ENCODE measurements at places on chromosomes 7 and 10.

DNA sequence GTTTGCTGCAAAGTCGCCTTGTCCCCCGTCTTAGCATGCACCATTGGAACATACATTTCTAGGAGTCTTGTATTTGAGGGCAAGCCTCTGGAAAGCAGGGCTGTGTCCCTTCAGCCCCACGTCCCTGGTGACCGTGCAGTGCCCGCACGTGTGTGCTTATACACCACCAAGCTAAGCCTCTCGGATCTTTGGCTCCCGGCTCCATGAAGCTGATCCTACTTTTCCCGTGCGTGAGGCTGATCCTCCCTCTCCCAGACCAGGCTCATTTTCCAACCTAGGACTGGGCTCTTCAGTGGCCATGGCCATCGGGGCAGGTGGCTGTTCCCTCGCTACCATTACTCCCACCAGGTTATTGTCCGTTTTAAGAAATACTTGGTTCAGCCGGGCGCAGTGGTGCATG, 14.3 kb downstream of the MDH2 start:
- DNase-seq = no peak

- DNase-seq = no peak
These were observed 50.6 kb upstream of the DPYSL4 start for GRCh38 chr10:132136097-132136521.

DNA sequence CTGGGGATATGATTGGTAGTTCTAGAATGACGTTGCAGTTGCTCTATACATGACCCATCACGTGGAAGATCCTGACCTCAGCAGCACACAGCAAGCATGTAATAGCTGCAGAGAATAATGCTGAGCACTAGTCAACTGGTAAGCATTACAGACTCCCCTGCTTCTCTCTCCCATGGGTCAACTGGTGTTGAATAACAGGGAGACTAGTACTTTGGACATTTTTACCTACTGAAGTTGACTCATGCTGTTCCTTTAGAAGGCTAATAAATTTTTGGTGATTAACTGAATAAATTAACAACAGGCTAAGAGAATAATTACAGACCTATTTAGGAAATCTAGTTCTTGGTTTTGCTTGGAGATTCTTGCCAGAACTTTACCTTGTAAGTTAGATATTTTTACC, 234.1 kb downstream of the AUTS2 start:
- DNase-seq = no peak

GRCh38 chr7:28792858-28793257, 165.3 kb downstream of the TRIL start:
- DNase-seq = no peak

- no peak for DNase-seq
These were observed 1074.1 kb downstream of the XPNPEP1 start for GRCh38 chr10:108849186-108849585.

- DNase-seq = peak; percentile 18
These were observed 104.6 kb downstream of the INPP5A start for GRCh38 chr10:132641966-132642731.

DNA sequence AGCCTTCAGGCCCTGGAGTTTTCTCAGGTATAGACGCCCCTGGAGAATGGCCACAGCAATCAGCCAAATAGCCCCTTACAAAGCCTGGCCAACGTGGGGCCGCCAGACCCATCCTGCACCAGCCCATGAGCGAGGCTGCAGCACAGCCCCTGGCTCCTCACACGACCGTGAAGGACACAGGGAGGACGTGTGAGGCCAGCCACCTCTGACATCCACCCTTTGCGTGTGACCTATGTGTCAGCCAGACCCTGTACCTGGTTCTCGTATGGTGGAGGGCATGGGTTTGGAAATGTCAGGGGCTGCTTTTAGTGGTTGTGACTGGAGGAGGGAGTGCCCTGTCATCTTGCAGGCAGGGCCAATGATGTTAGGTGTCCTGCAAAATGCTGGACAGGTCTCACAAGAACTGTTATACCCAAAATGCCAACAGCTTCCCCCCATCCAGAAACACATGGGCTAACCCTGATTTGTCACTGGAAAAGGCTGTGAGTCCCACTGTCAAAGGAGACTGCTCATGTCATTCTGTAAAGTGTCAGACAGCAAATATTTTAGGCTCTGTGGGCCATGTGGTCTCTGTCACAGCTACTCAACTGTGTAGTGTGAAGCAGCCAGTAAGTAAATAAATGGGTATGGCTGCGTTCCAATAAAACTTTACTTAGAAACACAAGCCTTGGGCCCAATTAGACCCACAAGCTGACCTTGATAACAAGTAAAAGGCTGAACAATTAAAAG, 30.0 kb downstream of the NOD1 start:
- DNase-seq = no peak

GRCh38 chr10:71623098-71623985, 96.2 kb downstream of the C10orf105 start:
- DNase-seq = no peak

DNA sequence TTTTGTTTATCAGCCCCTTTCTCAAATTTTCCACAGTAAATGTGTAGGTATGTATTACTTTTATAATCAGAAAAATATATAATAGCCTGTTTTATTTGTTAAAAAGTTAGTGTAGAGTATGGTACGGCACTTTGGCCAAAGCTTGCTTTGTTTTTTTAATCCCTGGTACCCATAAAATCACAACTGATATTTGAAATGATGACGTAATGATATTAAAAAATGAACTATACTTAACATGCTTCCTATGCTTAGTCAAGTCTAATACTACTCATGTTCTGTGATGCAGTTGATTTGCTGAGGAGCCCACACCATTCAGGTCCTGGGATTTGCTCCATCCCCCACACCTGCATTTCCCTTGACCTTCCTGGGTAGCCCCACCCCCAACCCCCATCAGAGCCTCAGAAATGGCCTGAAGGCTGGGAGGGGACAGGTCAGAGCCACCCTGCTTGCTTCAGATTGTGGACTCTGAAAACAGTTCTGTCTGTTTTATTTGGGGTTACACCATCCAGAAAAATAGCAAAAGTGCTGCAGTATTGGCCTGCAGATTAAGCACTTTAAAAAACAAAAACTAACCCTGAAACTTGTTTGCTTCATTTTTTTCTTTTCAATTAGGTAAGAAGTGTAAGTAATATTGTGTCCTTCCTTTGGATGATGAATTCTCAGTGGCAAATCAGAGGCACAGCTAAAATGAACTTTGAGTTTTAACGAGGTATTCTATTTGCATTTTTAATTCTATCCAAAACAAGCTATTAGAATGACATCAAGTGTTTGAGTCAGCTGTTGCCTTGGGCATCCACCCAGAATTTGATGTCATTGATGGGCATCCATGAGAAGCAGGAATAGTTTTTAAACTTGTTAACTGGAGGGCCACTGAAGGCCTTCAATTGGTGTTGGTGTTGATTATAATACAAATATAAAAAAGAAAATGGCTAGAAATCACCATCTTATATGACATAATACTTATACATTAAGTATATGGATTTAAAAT, 23.3 kb downstream of the PLCE1 start:
- DNase-seq = no peak

DNA sequence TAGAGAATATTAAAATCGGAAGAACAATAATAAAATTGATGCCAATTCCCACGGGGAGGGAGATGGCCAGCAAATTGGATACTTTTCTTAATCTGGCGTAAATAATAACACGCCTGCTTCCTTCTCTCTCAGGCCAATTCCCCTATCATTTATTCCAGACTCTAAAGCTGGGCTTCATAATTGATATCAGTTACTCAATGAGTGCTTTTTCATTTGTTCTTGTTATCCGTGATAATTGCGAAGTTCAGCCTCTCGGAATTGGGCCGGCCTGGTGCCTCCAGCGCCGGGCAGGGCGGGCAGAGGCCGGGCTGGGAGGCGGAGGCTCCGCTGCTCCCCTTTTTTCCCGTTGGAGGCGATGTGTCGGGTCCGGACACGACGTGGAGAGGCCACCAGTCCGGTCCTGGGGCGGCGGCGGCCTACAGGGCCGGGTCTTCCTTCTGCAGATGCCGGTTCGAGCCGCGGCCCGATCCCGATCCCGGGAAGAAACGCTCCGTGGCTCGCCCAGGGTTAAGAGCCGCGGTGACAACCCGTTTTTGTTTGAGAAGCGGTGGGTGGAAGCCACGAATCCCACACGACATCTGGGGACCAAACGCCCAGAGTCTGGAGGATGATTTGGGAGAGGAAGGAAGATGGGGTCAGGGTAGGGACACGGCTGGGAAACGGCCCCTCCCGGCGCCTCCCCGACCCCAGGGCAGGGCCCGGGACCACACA, 13.6 kb downstream of the UNCX start:
- DNase-seq = no peak

- no peak for DNase-seq
These were observed 35.5 kb downstream of the COA1 start for GRCh38 chr7:43693687-43694398.

DNA sequence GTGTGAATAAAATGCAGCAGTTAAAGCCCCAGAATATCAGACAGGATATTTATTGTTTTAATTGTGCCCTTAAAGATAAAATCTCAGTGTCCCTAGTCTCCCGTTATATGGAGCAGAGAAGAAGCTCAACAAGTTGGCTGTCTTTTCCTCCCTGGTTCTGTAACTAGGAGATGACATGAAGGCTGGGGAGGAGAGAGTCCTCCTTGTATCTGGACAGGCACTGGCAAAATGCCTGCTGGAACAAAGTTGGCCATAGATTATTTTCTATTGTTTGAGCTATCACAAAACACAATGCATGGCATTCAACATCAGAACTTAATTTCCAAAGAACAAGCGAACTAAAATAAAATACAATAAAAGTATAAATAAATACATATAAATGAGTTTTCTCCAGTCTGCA, 694.9 kb upstream of the KCND2 start:
- DNase-seq = no peak

- no peak for DNase-seq
These were observed 26.0 kb upstream of the ZNF273 start for GRCh38 chr7:64876792-64877713.

GRCh38 chr7:72753781-72754180, 74.2 kb downstream of the TYW1B start:
- DNase-seq = no peak

DNA sequence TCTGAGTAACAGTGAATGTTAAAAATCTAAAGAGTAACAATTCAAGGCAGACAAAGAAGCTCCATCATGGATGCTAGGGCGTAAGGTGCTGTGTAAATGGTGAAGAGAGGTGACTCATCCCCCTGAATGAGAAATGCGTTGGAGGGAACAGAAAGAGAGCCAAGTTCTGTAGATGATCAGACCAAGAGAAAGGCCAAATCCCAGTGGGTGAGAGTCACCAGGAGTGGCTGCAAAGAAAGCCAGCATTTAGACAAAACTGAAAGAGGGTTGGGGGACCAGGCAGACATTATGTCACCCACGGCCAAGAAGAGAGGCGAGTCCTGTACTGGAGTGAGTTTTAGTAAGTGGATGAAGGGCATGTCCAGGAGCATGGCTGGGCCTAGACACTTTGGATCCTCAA, 153.1 kb downstream of the TRIL start:
- no peak for DNase-seq

DNA sequence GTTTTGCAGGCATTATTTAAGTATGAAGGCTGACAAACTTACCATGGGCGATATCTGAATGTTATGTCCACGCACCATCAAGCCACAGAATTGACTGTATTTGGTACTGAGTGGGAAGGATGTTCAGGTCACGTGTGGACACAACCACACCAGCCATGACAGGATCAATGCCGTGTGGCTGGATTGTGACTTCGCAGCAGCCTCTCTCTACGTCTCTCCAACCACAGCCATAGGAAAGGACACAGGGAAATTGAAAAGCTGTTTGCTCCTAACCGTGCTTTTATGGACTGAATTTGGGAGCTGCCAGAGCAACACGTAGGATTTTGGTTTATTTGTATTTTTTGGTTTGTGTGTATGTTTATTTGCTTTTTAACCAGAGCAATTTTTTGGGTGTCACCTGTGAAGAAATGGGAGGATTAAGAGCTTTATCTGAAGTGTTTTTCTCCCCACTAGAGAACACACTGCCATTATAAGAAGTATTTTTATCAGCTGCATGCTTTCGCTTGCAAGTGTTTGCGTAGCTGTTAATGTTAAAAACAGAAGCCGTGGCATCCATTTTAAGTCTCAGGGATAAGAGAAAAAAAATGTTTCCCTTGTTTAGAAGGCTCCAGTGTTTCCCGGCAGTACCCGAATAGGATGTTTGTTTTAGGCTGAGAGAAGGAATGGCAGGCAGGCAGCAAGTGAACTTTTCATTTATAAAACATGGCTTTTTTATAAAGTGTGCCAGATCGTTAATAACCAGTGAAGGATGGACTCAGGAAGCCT, 401.1 kb upstream of the NFE2L3 start:
- DNase-seq = no peak

- no peak for DNase-seq
These were observed 3.5 kb upstream of the COMTD1 start for GRCh38 chr10:75239096-75239790.

DNA sequence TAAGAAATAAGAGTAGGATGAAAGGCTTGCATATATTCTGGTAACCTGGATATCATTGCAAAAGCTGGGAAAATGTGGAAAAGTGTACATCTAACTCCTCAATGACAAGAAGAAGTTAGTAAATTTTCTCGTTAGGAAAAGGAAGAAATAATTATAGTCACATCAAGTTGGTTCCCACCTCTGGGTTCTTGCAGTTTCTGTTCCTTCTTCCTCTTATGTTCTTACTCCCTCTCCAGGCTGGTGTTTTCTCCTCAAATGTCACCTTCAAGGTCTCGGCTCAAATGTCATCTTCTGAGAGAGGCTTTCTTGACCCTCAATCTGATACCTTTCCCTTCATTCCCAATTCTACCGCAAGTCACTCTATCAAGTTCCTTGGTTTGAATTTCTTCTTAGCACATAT, 64.4 kb downstream of the ENTPD1 start:
- no peak for DNase-seq

GRCh38 chr7:151736403-151736909, 140.5 kb downstream of the PRKAG2 start:
- no peak for DNase-seq

- DNase-seq = no peak
These were observed 71.7 kb downstream of the HYCC1 start for GRCh38 chr7:22942191-22942590.

- DNase-seq = no peak
These were observed 34.7 kb downstream of the SPDYE6 start for GRCh38 chr7:102321351-102322201.

DNA sequence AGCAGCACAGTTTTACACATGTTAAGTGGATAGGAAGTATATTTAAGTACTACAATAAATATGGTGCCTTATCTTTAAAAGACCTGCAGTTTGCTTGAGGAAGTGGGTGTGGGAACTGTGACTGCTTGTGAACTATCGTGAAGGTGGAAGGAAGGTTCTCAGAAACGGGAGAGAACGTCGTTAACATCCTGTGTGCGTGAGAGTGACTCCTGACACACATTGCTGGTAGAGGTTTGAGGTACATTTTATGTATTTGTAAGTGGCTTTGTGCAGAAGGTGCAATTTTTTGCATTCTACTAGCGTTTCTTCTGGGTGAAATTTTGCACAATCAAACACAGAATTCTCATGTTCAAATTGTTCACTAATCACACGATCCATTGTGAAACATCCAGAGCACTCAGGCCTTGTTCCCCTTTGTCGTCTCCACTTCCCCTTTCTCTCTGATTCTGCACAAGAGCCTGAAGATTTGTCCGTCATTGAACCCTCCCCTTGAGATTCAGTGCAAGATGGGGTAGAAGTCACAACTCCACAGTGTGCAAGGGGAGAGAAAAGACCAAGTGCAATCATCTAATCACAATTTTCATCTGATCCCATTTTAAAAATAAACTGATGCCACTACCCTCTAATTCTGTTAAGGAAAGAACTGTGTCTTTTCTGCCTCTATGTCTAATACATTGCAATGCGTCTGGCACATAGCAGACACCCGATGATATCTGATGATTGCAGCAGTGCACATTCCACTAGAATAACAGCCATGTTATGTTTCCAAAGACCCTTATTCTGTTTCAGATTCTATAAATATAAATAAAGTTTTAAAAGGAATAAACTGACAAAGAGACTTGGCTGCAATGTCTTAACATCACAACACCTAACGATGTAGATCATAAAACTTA, 279.9 kb downstream of the NEBL start:
- no peak for DNase-seq

All from omental fat pad (tissue), 4 donors.